Stimulated activated memory B cell treated with anti-CD40 and anti-IgM and Interleukin-4, amounts not matched to agents 10 μg/mL and 1 μg/mL and 100 μg/mL, for 72 hours (primary cell): ENCODE measurements at places on chromosomes 12 and 14.

DNA sequence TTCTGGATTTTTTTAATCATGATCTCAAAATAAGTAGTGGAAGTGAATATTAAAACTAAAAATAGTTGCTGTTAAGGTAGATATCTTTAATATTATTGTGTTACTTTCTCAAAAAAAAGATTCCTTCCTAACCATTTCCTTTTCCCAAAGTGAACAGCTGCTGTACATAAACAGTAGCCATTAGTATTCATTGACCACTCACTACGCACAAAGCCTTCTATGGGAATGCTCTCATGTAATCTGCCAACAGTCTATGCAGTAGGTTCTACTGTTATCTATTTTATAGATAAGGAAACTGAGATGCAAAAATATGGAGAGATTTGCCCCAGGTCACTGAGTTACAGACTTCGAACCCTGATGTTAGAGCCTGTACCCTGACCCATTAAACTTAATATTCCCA lies 32.1 kb downstream of the ZFP36L1 start:
- no peak for ATAC-seq

GRCh38 chr14:55699131-55700057 lies 119.4 kb downstream of the KTN1 start:
- no peak for ATAC-seq

GRCh38 chr12:75294336-75294735 lies 35.8 kb downstream of the CAPS2 start:
- no peak for ATAC-seq

DNA sequence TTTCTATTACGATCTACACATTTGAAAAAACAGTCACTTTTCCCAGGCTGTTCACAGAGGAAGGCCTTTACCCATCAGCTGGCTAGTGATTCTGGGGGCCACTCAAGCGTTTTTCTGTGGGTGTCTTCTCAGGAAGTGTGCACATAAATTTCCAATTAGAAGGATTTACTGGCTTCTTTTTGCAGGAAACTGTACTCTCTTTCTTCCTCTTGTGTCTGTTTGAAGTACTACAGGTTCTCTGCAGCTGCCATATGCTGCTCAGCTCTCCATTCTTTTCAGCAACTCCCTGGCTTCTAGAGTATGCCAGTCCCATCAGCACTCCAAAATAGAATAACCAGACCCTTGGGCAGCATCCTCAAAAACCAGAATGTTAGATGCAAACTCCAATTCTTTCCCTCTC lies 110.4 kb upstream of the NAV3 start:
- ATAC-seq: no peak

- ATAC-seq: no peak
Measured at GRCh38 chr12:53510181-53510812, 3.0 kb upstream of the NPFF start.

DNA sequence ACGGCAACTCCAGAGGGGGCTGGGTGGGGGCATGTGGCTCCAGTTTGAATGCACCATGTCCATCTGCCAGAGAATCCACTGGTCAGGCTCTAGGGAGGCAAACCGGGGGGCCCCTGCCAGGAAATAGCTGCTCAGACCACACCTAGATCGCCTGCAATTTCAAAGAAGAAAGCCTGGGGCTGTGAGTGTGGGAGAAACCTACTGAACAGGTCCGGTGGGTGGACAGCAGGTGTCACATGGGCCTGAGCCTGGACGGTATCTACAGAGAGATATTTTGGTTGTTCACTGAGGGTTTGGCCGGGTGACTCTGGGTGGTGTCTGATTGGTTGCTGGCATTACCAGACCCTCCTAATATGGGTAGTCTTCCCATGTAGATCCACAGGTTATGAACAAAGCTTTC lies 32.0 kb downstream of the DAO start:
- no peak for ATAC-seq

- ATAC-seq: no peak
Measured at GRCh38 chr12:116216022-116216756, 61.3 kb downstream of the MED13L start.

DNA sequence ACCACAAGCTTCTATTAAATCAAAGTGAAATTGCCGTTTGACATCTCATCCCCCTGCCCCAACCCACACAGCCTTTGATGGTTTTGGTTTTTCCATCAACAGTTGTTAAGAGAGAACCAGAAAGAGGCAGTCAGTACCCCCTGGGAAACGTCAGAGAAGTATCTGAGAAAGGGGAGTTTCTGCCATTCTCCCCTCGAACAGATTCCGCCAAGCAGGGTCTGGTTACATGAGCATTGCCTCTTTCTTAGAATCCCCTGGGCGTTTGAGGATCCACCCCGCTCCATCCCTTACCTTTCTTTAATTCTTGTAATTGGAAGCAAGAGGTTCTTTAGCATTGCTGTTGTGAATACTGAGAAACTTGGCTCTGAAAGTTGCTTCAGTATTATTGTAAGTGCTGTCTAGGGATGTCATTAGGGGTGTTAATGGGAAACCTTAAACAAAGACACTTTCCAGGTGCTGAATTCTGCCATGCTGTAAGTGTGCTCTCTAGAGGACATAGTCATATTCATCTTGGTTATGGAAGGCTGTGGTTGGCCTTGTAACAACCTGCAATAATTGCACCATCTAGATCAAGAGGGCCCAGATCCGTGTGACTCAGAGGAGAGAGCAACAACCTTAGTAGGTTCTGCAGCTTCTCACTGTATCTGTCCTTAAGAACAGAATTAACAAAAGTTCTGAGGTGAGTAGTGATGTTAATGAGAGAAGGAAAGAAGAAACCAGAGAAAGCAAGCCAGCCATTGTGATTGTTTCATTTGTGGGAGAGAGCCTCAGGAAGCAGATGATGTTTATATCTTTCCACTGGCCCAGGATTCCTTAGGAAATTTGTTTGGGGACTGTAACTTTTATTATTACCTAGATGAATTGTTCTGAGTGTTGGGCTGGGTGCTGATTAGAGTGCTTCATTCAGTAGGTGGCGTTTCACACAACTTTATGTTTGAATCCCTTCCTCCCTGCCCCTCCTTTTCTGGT lies 9.0 kb downstream of the TMBIM6 start:
- ATAC-seq: peak; percentile 78

DNA sequence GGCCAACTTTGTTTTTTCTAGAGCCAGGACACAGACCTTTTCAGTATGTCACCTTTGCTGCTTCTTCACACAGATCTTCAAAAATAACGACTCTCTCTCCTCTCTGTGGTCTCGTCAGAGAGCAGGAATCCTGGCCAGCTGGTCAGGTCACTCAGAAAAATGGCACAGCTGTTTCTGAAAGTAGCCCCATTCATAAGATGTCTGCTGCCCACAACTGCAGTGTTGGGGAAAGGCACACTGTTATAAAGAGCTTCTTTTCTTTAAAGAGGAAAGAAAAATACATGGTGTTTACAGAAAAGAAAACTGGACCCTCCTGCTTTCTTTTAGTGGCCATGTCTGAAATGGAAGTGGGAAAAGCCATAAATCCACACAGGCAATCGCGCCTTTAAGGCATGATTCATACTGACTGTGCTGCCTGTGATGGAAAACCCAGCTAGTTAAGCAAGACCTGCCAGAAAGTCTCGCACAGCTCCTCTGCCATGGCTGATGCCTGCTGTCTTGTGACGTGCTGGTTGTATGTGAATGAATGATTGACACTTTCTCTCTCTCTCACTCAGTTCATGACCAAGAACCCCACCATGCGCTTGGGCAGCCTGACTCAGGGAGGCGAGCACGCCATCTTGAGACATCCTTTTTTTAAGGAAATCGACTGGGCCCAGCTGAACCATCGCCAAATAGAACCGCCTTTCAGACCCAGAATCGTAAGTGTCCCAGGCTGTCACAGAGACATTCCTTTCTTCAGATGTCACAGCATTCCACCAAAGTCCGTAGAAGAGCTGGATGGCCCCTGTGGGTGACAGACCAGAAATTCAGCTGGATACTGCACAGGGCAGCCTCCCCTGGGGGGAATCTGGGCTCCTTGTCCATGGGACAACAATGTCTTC lies 147.9 kb upstream of the HIF1A start:
- ATAC-seq: no peak

- ATAC-seq: no peak
Measured at GRCh38 chr14:90810806-90811205, 5.4 kb downstream of the TTC7B start.

DNA sequence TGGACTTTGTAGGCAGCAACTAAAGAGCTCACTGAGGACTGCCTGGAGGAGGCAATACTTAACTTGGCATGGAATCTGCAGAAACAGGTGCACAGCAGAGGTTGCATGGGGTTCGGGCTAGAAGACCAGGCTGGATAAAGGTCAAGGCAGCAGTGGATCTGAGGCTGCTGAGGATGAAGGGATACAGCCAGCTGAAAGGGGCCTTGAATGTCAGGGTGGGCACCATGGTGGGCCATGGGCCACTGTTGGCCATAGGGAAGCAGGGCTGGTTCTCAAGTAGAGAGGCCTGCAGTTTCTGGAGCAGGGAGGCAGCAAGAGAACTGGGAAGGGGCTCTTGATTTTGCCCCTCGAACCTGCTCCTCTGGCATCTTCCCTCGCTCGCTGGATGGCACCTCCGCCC lies 55.5 kb downstream of the C14orf132 start:
- ATAC-seq: no peak

- no peak for ATAC-seq
Measured at GRCh38 chr12:128402486-128403243, 135.7 kb downstream of the TMEM132C start.

- no peak for ATAC-seq
Measured at GRCh38 chr12:48110691-48111311, 4.9 kb upstream of the SENP1 start.

DNA sequence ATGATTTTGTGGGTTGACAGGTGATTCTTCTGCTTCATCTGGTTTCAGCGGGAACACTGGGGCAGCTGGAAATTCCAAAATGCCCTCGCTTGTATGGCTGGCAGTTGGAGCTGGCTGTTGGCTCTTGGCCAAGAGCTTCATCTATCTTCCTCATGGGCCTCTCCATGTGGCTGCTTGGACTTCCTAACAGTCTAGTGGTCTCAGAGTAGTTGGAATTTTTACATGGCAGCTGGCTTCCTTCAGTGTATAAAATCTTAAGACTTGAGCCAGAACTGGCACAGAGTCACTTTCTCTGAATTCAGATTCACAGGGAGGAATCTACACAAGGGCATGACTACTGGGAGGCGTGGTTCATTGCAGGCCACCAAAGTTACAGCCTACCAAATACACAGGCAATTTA lies 204.9 kb upstream of the RMST start:
- no peak for ATAC-seq

DNA sequence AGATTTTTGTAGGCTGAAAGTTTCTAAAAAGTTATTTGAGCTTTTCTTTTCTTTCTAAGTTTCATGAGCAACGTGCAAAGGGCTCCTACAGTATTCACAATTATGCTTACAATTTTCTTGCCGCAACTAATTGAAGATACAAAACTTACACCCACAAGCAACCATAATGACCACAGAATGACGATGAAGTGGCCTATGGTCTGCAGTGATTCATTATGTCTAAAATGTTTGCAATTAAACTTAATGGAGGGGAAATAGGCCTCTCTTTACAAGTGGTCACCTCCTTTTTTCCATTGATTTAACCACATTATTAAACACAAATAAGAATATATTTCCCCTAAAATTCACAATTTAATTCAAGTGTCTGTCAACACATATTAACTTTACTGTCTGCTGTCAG lies 732.6 kb upstream of the FLRT2 start:
- ATAC-seq: no peak

- no peak for ATAC-seq
Measured at GRCh38 chr12:22256041-22256441, 78.5 kb downstream of the ST8SIA1 start.

GRCh38 chr14:67526181-67526580 lies 6.9 kb upstream of the PLEKHH1 start:
- ATAC-seq: no peak

GRCh38 chr14:73242357-73242901 lies 5.1 kb downstream of the PAPLN start:
- peak; percentile 47 for ATAC-seq

DNA sequence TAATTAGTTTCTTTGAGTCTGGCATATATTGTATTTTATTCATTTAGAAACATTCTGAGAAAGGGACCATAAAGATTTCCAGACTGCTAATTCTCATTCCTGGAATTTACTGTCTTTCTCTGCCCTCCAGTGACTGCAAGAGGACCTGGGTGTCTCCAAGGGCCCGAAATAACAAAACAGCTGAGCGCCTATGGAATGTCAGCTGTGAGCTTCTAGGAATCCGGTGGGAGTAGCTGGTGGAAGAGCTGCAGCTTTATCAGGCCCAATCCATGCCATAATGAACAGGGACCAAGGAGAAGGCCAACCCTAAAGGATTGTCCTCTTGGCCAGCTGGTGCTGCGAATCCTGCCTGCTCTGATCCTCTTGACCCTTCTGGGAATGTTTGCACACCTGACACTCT lies 31.9 kb downstream of the RDH12 start:
- ATAC-seq: no peak

- no peak for ATAC-seq
Measured at GRCh38 chr12:92143258-92143657, 2.4 kb downstream of the BTG1 start.
